CD4-positive, alpha-beta T cell treated with Interleukin-4 for 4 hours (primary cell): ENCODE measurements at places on chromosomes 4 and X.

DNA sequence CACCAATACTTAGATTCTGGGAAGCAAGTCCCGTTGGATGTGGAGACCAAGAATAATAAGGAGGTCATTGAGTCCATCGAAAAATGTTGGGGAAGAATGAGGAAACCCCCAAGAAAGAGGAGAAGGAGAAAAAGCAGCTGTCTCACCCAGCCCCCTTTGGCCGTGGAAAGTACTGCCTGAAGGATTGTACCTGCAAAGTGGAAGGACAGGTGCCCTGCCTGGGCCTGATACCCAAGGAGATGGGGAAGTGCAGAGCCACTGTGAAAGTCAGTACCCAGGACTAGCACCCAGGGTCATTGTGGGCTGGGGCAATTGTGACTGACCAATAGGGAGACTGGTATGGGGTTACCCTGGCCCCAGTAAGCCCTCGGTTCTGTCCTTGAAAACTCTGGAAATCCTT is 13.8 kb upstream of the CFAP299 start:
- no peak for DNase-seq

GRCh38 chr4:185464887-185465286 is 6.6 kb downstream of the CCDC110 start:
- DNase-seq = no peak

DNA sequence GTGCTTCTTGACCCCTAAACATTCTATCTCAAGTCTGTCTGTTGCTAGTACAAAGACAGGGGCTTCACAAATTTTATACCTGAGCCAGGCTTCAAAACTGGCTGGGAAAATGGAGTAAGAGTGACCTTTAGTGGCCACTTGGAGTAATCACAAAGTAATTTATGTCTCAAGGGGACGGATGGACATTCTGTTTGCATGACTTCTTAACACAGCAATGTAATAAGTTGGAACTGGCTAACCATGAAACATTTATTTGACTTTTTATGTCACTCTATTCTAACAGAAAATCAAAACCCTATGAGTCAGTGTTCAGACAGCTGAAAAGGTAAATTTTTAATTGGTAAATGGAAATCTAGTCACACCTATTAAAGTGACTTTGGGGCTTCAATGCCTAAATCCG is 600.6 kb downstream of the ANKRD50 start:
- DNase-seq = no peak

GRCh38 chrX:69131886-69132285 is 33.4 kb downstream of the PJA1 start:
- no peak for DNase-seq

DNA sequence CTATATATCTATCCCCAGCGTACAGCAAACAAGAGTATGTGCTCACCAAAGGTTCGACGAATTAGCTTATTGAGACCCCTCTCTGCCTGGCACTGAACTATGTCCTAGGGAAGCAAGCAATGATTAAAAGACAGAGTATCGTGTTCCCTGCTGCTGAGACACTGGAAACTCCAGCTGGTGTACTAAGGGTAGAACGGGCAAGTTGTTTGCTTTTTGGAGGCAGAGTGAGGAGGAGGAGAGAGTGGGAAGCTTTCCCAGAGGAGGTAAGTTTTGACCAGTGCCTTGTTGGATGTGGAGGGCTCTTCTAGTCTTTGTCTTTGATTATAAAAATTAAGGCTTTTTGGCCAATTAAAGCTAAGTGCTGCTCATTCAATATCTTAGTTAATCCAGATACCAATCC is 61.7 kb downstream of the PJA1 start:
- no peak for DNase-seq
